ENCODE measurements at places on chromosomes 7 and 10. TPM values are rescaled to one million over a fixed set of nuclear protein-coding genes. Genes with fewer than 3 reads are reported as not detected.

- ATAC-seq = no peak
These were observed 14.7 kb downstream of the KCNMA1 start for GRCh38 chr10:77622889-77623291.

The LIPM gene
- total RNA-seq = not detected

DNA sequence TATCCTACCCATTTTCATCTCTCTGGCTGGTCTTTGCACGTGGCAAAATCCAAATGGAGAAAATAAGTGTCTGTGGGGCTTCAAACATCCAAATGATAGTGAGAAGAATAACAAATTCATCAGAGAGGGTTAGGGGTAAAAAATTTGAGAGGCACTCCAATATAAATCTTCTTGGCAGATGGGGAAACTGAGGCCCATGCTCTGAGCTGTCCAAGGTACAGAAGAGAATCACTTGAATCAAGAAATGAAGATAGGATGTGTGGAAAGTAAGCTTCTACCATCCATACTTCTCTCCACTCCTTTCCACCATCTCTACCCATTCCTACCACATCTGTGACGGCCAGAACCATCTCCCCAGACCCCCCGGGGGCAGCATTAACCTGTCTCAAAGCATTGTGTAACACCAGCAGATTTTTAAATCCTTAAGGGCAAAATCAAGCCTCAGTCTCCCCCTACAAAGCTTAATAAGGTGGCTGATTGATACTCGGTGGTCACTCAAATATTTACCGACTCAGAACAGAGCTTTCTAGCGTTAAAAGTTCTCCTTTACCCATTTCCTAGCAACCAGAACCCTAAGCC lies 818 bp downstream of the GOT1 start:
- no peak for ATAC-seq

The FAM25G gene
- total RNA-seq = 3.4 TPM

DNA sequence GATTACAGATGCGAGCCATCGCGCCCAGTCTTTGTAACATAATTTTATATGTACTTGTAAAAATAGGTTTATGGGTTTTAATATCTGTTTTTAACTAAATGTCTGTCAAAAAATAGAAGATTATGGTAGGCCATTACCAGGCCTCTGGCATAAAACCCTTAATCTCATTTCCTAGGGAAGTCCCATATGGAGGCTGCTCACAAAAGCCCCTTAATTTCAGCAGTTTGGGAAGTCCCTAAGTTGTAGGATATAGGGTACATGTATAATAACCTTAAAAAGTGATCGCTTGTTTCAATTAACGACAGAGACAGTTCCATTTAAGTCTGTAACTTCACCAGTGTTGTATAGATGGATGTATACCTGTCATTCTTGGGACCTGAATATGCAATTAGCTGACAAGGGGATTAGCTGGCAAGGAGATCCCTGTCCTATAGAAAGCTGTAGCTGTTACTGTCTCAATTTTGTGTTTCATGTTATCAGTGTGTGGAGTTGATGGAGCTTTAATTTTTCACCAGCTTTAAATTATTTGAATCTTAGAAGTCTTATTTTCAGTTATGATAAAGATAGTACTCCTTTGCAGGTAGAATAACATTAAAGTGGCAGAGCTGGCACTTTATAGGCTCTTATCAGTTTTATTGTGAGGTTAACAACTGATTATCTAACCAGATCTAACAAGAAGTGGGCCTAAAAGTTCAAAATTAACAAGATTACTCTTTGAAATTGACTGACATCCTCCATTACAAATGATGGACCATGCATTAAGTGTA lies 10.5 kb downstream of the TRIM24 start:
- ATAC-seq = no peak

GRCh38 chr10:95650232-95650631 lies 6.3 kb downstream of the ALDH18A1 start:
- no peak for ATAC-seq

The LGI1 gene
- not detected for total RNA-seq

The GPER1 gene
- total RNA-seq = 1.6 TPM

GRCh38 chr7:90994601-90995000 lies 269.6 kb upstream of the FZD1 start:
- no peak for ATAC-seq

- no peak for ATAC-seq
These were observed 1.3 kb downstream of the FRAT2 start for GRCh38 chr10:97333351-97333600.

DNA sequence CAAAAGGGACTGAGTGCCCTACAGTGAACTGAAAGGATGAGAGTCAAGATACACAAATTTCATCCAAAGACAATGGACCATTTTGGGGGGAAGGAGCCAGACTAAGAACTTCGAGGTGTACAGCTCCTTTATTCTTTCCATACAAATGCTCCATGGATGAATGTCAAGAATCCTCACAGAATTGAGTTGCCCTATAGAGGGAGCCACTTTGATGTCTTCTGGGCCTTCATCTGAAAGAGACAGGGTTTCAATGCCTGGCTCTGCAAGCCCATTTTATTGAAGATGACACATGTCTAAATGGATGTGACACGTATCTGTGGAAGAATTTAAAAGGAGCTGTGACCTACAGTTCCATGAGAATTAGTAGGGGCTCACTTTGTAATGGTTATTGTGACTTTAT lies 32.0 kb upstream of the NRG3 start:
- no peak for ATAC-seq

DNA sequence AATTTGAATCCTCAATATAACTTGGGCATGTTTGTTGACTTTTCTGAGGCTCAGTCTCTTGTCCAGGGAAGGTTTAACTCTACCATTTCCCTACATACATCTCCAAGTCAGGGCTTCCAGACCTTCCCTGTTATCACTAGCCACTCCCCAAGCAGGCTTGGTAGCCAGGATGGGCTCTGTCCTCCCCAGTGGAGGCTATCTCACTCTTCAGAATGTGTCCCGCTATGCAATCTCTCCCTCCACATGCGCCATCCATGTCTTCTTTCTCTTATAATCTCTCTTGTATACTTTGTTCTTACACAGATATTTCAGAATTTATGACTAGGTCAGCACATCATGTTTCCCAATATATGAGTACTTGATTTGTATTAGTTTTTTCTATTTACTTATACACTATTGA lies 310.4 kb downstream of the HGF start:
- ATAC-seq = no peak

DNA sequence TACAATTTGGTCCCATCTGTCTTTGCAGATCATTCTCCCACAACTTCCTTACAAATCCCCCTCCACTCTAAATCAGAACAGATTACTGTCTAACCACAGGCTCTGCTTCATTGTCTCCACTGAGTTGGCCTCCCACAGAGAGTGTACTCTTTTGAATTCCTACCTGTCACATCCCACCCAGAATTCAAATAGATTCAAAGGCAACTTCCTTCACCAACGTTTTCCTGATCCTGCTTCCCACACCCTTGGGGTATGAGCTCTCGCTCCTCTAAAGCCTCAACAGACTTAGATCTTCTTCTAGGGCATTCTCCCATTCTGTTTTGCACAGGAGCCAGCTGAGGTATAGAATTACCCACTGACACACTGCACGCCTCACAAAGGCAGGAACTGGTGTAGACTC lies 197.8 kb upstream of the CDCA7L start:
- no peak for ATAC-seq

The MSMB gene
- total RNA-seq = 0.64 TPM

The OR6V1 gene
- not detected for total RNA-seq

The CRTAC1 gene
- 1.5 TPM for total RNA-seq

The PTF1A gene
- not detected for total RNA-seq

The PRXL2A gene
- 209 TPM for total RNA-seq

DNA sequence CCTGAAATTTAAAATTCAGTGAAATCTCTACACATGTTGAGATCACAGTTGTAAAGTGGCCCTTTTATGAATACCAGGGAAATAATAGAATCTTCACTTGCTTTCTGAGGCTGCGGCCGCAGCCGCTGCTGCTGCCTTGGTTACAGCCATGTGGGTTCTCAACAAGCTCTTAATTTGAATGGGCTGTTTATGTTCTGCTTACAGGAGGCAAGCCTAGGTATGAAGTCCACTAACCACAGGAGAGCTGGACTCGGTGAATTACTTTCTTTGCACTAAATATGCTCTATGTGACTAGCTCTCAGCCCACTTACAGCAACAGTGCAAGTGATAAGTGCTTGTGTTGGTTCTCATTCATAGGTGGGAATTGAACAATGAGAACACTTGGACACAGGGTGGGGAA lies 410.8 kb downstream of the SFMBT2 start:
- ATAC-seq = no peak

DNA sequence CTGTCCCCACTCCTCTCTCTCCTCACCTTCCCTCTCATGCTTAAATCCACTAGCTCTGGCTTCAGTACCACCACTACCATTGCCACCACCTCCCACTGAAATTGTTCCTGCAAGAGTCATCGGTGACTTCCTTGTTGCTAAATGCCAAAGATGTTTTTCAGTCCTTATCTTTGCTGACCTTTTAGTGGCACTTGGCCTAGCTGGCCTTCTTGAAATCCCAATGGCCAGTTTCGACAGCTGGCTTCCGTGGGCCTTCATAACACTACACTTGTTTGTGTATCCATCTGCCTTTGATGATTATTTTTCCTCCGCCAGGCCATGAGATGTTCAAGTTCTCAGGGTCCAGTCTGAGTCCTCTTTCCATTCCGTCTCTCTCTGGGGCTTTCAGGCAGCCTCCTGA lies 118.2 kb upstream of the NANOS1 start:
- no peak for ATAC-seq

The MYOZ1 gene
- total RNA-seq = 0.44 TPM

The TMEM273 gene
- 3.8 TPM for total RNA-seq

DNA sequence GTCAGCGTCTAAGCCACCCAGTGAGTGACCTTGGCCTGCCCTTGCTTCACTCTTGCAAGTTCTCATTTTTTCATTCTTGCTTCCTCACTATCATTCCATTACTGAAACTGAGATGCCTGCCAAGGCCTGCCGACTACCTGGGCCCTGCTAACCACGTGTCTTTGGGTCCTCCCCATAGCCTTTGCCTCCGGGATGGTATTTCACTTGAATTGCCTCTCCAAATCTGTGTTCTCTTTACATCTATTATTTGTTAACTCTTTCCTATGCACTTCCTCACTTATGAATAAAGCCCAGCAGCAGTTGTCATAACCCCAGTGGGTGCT lies 234.6 kb downstream of the SNX10 start:
- no peak for ATAC-seq

DNA sequence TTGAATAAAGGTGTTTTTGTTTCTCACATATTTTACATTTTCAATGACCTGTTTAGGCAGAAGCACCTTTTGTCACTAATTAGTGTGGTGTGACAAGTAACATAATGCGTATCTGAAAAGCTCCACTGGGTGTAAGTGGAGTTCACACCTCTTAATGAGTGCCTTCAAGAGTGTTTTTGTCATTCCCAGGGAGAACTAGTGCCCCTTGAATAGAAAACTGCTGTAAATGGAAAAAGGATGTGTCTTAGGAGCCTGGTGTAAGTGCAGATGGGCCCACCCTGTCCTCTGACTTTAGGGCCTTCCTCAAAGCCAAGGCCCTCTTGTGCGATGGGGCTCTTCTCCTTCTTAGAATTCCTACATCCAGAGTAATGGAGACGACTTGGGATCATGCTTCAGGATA lies 170.0 kb downstream of the MGMT start:
- ATAC-seq = no peak

- ATAC-seq = no peak
These were observed 22.3 kb downstream of the SMURF1 start for GRCh38 chr7:99121496-99122021.

DNA sequence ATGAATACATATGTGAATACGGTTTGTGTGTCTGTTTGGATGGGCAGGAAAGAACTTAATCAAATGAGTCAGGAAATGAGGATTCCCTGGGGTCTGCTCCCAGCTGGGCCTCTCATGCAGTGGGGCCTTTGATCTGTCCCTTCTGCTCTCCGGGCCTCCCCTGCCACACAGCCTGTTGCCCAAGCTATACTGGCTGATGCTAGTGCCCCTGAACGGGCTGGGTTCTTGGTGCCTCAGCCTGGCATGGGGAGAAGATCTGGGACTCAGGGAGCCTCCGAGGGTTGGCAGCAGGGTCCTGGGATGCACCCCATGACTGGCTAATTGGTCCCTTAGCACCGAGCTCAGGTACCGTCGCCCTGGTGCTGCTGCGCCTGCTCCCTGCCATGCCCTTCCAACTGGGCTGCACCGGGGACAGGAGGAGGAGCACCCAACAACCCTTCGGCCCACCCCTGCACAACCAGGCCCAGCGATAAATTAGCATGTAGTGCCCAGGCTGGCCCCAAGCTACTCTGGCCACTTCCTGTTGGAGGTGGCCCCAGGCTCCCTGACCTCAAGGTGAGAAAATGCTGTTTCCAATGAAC lies 59.9 kb upstream of the DUSP5 start:
- no peak for ATAC-seq

The FAS gene
- 12.2 TPM for total RNA-seq

- no peak for ATAC-seq
These were observed 112.6 kb downstream of the RNF32 start for GRCh38 chr7:156753229-156753560.

- ATAC-seq = no peak
These were observed 26.9 kb upstream of the TRIM56 start for GRCh38 chr7:101058355-101058754.

The UBE2H gene
- total RNA-seq = 98.3 TPM

The MET gene
- 10.4 TPM for total RNA-seq

DNA sequence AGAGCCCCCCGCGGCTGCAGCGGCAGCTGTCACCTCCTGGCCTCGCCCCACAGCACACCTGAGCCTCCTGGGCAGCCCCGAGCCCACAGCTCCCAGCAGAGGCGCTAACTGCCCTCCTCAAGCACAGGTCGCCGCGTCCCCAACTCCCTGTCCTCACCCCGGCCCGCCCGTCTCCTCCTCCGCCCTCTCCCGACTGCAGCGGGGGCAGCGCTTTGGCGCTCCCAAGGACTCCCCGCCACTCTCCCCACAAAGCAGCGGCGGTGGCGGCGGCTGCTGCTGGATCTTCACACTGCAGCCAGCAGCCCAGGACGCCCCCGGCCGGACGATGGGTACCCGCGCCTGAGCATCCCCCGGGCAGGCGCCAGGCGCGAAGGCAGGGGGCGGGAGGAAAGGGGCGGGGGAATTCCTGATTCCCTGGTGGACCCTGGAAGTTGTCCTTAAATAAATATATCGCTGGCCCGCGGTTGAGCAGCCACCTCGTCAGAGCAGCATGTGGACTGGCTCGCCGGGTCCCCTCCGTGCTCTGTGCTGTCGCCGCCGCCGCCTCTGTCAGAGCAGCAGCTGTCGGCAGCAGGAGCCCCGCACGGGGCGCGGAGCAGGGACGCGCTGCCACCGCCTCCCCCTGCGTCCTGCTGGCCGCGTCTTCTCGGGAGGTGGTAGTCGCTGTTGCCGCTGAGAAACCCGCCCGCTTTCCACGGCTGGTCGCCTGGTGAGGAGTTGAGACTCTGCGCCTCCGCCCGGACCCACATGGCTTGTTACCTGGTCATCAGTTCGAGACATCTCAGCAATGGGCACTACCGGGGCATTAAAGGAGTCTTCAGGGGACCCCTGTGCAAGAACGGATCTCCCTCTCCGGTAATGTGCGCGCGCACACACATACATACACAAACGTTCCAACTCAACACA lies at the start of gene ZNF804B:
Gene ZNF804B, plus strand, starts transcription at position 471 of the 906 bp plus-strand sequence. Its CDS starts 277 bp downstream, at position 748.
- no peak for ATAC-seq

DNA sequence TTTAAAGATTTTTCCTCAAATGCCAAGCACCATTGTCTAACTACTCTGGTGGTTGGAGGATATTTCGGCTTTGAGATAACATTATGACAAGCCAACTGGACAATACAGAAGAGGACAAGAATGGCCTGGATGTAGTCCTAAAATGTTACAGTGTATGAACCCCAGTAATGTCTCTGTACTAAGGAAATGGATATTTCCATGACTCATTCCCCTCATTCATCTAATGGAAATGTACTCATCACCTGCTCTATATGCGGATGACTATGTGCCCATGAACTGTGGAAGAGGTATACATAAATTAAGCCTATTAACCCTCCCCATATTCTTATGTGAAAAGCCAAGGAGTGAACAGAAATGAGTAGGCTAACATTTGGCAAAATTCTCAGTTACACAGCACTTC lies 207.9 kb downstream of the CACNA2D1 start:
- no peak for ATAC-seq

Measured in esophagus mucosa (tissue), 1 donor.